Lower leg skin (tissue), 4 donors: ENCODE measurements at places on chromosomes 4 and X. TPM values are rescaled to one million over a fixed set of nuclear protein-coding genes. Genes with fewer than 3 reads are reported as not detected.

The RELL1 gene
- 66.5 TPM for total RNA-seq

The BEX1 gene
- total RNA-seq, result 1.1 TPM

The AR gene
- total RNA-seq, result 4.3 TPM

The RTL3 gene
- not detected for total RNA-seq

The CSAG1 gene
- not detected for total RNA-seq

The MAGEA1 gene
- not detected for total RNA-seq

The PRKG2 gene
- 1.7 TPM for total RNA-seq

The ATOH1 gene
- not detected for total RNA-seq

The MSX1 gene
- total RNA-seq, result 2.2 TPM

The MAOB gene
- total RNA-seq, result 0.34 TPM

The CLIC2 gene
- total RNA-seq, result 7.4 TPM

The CLDN2 gene
- not detected for total RNA-seq

The GABRG1 gene
- not detected for total RNA-seq

The PROM1 gene
- total RNA-seq, result 7.6 TPM

The TMEM31 gene
- total RNA-seq, result not detected

The GRPR gene
- not detected for total RNA-seq

The IGSF1 gene
- 0.17 TPM for total RNA-seq

The PCYT1B gene
- total RNA-seq, result 0.78 TPM

The TMEM154 gene
- total RNA-seq, result 139 TPM

The PAPSS1 gene
- total RNA-seq, result 56.0 TPM

The ADH1A gene
- not detected for total RNA-seq

The PASD1 gene
- total RNA-seq, result not detected
